ENCODE measurements at places on chromosomes 12 and 14.

GRCh38 chr12:57055824-57056223, 5.9 kb upstream of the MYO1A start:
- peak; percentile 27 for DNase-seq

GRCh38 chr12:32522331-32523221, 123.2 kb downstream of the FGD4 start:
- DNase-seq: no peak

- no peak for DNase-seq
Measured at GRCh38 chr12:13727707-13728195, 253.7 kb downstream of the GRIN2B start.

DNA sequence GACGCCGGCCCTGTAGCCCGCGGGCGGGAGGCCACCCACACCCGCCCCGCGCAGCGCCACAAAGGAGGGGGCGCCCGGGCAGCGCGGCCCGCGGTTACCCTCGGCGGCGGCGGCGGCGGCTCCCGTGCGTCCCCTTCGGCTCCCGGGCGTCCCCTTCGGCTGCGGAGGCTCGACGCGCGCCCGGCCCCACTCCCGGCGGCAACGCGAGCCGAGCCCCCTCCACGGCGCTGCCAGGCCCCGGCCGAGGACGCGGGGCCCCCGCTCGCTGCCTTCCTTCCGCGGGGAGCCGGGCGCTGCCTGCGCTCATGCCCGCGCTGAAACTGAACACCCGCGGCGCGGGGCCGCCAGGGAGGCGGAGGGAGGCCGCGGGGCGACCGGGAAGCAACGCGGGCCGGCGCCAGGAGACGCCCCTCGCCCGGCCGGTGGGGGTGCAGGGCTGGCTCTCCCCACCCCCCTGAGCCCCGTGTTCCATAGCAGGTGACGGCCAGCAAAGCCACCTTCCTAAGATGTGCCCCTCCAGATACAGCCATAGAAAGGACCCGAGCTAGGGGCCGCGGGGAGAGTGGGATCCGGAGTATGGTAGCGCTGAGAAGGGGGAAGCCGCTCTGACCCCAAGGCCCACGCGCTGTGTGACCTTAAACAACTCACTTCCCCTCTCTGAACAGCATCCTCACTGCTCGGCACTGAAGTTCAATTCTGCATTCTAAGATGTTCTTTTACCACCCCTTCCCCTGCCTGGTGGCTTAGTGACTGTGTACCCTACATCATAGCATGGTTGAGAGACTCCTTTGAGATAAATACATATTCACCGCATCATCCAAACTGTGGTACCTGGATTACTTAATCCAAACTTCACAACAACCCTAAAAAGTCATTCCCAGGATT, 42.8 kb downstream of the KDM2B start:
- DNase-seq: peak; percentile 44

DNA sequence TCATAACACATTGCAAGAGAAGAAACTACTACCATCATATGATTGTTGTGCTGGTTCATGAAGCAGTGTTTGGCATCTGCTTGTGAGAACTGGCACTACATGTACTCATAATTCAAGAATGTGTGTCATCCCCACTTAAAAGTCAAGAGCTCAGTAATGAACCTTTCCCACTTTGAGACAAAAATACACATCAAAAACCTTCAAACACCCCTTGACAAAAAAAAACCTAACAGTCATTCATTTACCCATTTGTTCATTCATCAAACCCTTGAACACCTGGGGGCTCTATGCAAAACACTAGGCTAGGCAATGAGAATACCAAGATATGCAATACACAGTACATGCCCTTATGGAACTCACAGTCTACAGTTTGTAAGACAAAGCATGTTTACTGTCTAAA, 40.0 kb downstream of the KIF21A start:
- peak; percentile 9 for DNase-seq

- DNase-seq: no peak
Measured at GRCh38 chr14:21915826-21916225, 242.2 kb upstream of the OR4E1 start.

GRCh38 chr12:49548822-49549648, 10.2 kb downstream of the KCNH3 start:
- peak; percentile 48 for DNase-seq

DNA sequence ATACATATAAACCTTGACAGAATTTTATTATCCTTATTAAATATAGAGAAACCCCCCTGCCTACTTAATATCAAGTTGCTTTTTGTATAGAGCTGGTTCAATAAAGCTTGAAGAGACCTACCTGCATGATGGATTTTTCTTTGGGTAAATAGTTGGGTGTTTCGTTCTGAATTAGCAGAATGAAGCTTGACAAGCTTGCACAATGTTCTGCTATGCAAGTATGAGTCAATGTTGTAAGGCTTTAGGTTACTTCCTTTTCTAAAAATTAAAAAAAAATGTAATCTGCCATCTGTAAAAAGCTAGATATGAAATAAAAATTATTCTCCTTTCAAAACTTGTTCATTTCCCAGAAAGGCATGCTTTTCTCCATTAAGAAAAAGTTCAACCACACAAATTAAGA, 1662.6 kb upstream of the SEL1L start:
- no peak for DNase-seq

DNA sequence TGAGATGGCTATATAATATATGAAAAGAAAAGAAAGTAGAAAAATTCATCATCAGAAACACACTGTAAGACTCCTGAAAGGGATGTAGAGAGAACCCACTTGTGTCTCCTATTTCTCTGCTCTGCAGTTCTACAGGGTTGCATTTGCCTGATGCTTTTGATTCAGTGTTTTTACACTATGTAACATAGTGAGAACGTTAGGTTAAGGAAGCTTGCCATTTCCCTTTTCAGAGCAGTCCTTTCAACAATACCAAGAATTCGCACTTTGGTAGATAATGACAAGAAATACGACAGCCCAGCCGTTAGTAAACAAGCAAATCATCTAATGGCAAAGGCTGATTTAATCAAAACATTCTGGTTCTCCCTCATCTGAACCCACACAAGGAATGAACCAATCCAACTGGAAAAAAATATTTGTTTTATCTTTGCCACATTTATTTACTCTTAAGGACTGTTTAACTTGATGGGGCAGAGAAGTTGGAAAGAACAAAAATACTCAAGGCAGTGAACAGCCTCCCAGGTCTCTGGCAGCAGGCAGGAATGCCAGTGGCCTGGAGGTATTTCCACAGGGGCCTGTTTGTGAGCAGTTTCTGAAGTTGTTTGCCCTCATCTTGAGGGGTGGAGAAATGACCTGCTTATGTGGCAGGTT, 30.8 kb upstream of the SOCS2 start:
- no peak for DNase-seq

- DNase-seq: peak; percentile 26
Measured at GRCh38 chr14:86035882-86036281, 505.9 kb downstream of the FLRT2 start.

- no peak for DNase-seq
Measured at GRCh38 chr12:45279931-45280830, 64.3 kb downstream of the ANO6 start.

DNA sequence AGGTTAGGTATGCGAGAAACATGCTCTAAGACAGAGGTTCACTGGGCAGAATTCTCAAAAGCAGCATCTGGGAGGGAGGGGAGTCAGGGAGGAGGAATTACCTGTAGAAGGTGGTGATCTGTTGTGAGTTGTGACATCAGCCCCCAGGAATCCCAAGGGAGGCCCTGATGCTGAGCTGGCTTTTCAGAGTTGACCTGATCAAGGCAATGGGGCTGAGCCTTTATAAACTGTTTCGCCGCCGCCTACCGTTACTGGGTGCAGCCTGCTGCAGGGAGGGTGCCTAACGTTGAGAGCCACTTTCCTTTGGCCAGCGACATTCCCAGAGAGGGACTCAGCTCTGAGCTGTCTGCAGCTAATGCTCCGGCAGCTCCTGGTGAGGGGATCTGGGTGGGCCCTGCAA, 257.9 kb upstream of the TMEM132C start:
- DNase-seq: no peak

DNA sequence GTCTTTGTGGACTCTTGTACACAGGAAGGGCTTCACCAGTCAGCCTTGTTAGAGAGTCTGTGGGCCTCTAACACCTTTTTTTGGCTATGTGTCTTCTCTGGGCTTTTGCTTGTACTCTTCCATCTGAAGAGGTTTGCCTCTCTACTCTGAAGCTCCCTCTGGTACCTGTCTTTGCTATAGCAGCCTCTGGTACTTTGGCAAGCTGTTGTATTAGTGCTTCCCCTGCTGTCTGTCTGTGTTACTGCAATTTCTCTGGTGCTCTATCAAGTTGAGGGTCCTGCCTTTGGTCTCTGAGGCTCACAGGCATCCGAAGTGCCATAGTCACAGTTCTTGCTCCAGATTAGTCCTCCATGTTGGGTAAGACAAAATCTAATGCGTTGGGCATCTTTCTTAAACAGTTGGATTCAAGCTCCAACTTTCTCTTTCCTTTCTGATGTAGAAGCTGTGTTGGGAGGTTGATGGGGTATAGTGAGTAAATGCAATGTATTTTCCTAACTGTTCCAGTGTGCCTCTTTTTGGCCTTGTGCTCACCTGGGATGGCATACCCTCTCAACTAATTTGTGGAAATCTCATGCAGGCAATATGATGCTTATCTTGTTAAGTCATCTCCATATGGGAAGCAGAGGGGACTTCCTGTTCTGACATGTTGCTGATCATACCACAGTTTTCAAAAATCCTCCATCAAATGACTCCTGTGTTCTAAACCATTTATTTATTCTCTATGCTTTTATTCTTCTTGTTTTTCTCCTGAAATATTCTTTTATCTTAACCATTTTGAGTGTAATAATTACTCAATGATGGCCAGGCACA, 88.8 kb downstream of the ATF7IP start:
- peak; percentile 45 for DNase-seq

DNA sequence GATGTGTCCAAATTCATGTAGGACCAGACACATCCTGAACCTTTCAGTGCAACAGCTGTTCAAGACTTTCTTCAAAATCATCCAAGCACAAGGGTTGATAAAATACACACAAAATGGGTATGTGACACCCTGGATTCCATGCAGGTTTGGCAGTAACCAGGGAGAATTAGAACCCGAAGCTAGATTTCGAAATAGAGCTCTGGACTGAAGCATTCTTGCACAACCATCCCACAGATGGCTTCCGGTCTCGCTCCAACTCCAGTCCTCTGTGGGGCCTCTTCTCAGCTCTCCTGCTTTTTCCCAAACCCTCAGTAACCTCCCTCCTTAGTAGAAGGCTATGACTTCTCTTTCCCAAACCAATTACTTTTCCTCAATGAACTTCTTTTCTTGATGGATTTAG, 171.3 kb downstream of the TTC7B start:
- DNase-seq: peak; percentile 71

GRCh38 chr14:70567791-70568190, 32.7 kb downstream of the MED6 start:
- peak; percentile 56 for DNase-seq

- no peak for DNase-seq
Measured at GRCh38 chr12:103751171-103751570, 89.9 kb downstream of the NT5DC3 start.

- DNase-seq: peak; percentile 44
Measured at GRCh38 chr12:108700833-108701541, 30.3 kb downstream of the CORO1C start.

DNA sequence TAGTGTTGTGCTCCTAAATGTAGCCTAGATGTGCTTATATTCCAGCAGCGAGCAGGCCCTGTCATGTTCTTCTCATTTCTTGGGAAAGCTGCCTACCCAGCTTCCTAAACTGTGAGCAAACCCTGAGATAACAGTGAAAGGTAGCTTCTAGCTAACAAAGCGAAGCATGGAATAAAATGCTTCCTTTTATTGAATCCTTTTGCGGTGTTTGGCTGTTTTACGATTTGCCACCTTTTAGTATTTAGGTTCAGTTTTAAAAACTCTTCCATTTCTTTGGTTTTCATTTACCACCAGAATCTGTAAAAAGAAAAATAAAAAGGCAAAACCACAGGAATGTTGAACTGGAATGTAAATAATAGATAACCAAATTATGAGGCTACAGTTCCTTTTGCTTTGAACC, 5.0 kb upstream of the PKP2 start:
- no peak for DNase-seq

- no peak for DNase-seq
Measured at GRCh38 chr14:62468946-62469345, 576.3 kb downstream of the KCNH5 start.

- peak; percentile 43 for DNase-seq
Measured at GRCh38 chr12:119668324-119668841, 450 bp downstream of the PRKAB1 start.

DNA sequence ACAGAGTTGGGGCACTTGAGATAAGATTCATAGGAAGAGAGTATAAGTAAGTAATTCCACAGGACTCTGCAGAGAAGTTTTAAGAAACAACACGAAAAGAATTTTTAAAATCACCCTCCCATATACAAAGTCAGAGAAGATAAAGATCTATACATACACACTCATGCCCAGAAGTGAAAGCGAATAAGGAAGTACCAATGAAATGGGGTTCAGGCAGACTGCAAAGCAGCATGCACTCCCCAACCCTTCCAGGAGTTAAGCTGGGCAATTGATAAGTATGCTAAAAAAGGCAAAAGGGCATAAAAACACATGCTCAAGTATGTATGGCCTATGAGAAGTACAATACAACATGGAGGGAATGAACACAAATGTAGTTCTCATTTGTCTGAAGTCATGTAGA, 246.2 kb upstream of the GRIP1 start:
- DNase-seq: no peak

DNA sequence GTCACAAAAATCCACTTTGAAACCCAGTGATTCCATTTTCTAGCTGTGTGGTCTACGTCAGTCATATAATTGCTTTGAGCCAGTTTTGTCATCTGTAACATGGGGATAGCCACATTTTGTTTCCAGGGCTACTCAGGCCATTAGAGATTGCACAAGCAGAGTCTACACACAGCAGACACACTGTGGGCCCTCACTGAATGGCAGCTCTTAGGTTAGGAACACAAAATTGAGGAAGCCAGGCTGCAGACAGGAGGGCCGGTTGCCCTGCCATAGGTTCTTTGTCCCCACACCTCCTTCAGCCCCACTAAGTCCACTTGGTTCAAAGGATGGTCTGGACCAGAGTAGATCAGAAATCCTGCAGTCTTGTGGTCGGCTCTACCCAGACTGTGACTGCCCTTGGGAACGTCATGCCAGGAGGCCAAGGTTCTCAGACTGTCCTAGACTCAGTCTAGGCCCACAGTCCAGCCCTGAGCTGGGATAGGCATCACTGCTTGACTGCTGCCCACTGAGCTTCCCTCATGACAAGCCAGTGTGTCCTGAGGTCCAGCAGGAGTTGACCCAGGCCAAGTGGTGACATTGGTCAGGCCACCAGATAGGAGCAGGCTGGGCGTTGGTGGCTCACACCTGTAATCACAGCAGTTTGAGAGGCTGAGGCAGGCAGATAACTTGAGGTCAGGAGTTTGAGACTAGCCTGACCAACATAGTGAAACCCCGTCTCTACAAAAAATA, 3.8 kb upstream of the MYH7 start:
- DNase-seq: no peak

DNA sequence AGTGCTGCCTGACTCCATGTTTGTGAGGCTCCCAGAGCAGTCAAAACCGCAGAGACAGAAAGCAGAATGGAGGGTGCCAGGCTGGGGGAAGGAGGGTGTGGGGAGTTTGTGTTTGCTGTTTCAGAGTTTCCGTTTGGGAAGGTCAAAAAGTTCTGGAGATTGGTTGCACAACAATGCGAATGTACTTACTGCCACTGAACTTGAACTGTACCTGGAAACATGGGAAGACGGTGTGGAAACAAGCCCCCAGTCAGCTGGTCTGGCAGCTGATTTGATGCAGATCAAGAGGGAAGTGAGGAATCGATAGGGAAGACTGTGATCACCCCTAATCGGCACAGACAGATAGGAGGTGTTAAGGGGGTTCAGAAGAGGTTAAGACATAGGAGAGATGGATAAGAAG, 35.3 kb upstream of the INF2 start:
- no peak for DNase-seq

GRCh38 chr12:54266852-54267251, 13.1 kb downstream of the CBX5 start:
- no peak for DNase-seq

- DNase-seq: no peak
Measured at GRCh38 chr14:100313464-100314230, 7.4 kb upstream of the SLC25A29 start.

All from GM23248 (cell line).